Activated CD4-positive, alpha-beta T cell treated with anti-CD3 and anti-CD28 coated beads, Interleukin-2, amount 10 ng/mL, durations not matched to agents 7 days and 5 days (primary cell): ENCODE measurements at places on chromosomes 12 and 14.

- H3K27me3 ChIP-seq = peaks cover 11% of the 10 kb centered on the region
- no peak overlapping the region for H3K4me3 ChIP-seq
- H3K4me1 ChIP-seq = no peaks in the 10 kb centered on the region
- no peak overlapping the region for H3K27ac ChIP-seq
Observed at GRCh38 chr12:30896461-30896860, 30.1 kb upstream of the TSPAN11 start.

- H3K4me3 ChIP-seq = no peak overlapping the region
- peaks cover 12% of the 10 kb centered on the region for H3K36me3 ChIP-seq
- no peak overlapping the region for H3K27ac ChIP-seq
- H3K4me1 ChIP-seq = peaks cover 41% of the 10 kb centered on the region
- no peaks in the 10 kb centered on the region for H3K27me3 ChIP-seq
- DNase-seq = no peak
Observed at GRCh38 chr12:89395712-89396111, 43.4 kb upstream of the DUSP6 start.

- no peak overlapping the region for H3K27ac ChIP-seq
- peaks cover 5% of the 10 kb centered on the region for H3K4me1 ChIP-seq
- H3K36me3 ChIP-seq = peaks cover 53% of the 10 kb centered on the region
- no peaks in the 10 kb centered on the region for H3K27me3 ChIP-seq
Observed at GRCh38 chr12:57272337-57273151, 21.6 kb upstream of the STAC3 start.

DNA sequence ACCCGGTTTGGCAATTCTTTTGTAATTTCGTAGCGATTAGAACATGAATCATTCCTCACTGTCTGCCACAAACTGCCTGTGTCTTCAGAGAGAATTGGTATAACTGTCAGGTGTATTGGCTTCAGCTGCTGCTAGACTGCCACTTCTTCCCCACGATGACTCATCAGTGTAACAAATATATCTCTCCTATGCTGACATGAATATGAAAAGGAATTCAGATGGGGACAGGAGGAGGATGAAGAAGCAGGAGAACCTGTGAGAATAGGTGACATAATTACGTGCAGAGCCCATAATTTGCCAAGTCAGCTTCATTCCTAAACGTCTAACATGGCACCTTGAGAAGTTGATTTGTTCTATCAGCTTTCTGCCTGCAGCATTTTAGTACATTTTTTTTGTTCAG is 64.9 kb downstream of the FRMD6 start:
- H3K27ac ChIP-seq = no peak overlapping the region
- no peaks in the 10 kb centered on the region for H3K27me3 ChIP-seq
- peaks cover 2% of the 10 kb centered on the region for H3K36me3 ChIP-seq
- peaks cover 3% of the 10 kb centered on the region for H3K4me1 ChIP-seq

- no peaks in the 10 kb centered on the region for H3K36me3 ChIP-seq
- no peaks in the 10 kb centered on the region for H3K4me1 ChIP-seq
- H3K27me3 ChIP-seq = peaks cover 33% of the 10 kb centered on the region
- DNase-seq = no peak
Observed at GRCh38 chr12:49716553-49716952, 9.3 kb upstream of the FMNL3 start.
